ENCODE measurements at places on chromosomes 16 and 17. TPM values are rescaled to one million over a fixed set of nuclear protein-coding genes. Genes with fewer than 3 reads are reported as not detected.

HIGD1B gene
- not detected for polyA plus RNA-seq

GDPD1 gene
- polyA plus RNA-seq, result 0.88 TPM

PLXDC1 gene
- 4.5 TPM for polyA plus RNA-seq

DNA sequence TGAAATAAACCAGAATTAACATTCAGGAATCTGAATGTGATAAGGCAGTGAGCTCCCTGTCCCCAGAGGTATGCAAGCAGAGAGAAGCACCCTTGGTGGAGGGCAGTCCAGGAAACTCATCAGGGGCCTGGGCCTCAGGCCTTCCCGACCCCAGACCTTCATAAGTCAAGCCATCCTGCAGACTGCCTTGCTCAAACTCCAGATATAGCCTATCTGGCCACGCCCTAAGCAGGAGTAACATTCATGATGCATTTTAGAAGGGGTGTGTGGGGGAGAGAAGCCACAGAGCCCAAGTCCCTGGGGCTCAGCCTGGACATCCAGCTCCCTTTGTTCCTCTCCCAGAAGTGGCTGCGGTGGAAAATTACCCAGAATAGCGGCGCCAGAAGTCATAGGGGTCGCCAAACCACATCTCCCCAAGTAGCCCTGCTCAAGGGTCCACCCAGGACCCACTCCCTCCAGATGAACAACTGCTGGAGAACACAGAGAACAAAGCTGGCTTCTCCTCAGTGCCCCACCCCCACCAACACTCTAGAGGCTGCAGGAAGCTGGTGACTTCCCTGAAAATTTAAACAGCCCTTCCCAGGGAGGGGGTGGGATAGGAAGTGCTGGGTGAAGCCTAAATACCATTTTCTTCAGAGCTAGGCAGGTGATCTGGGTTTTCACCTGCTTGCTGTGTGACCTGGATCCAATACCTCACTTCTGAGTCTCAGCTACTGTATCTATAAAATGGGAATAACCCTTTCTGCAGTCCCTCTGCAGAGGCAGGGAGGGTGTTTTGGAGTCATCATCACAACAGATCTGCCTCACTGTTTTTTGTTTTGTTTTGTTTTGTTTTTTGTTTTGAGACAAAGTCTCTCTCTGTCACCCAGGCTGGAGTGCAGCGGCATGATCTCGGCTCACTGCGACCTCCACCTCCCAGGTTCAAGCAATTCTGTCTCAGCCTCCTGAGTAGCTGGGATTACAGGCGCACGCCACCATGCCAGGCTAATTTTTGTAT, 1.5 kb upstream of the SREBF1 start:
- no peak for DNase-seq

DNA sequence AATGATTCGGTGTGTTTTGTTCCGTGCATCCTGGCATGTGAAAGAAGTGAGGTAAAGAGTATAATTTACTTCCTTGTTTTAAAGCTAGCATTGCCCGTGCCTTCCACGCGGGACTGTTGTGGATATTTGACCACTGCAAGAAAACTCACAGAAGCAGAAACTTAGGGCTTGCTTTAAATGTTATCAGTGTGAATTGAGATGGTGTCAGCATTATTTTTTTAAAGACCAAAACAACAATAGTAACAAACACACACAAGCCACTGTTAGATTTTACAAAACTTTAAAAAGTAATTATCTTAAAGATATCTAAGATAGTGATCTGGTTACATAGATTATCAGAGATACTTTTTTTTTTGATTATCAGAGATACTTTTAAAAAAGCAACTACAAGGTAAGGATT, 47.4 kb downstream of the WWOX start:
- no peak for DNase-seq

KRTAP2-3 gene
- polyA plus RNA-seq, result not detected

GRCh38 chr17:64732336-64733006, 70.4 kb upstream of the SMURF2 start:
- DNase-seq, result no peak

DNA sequence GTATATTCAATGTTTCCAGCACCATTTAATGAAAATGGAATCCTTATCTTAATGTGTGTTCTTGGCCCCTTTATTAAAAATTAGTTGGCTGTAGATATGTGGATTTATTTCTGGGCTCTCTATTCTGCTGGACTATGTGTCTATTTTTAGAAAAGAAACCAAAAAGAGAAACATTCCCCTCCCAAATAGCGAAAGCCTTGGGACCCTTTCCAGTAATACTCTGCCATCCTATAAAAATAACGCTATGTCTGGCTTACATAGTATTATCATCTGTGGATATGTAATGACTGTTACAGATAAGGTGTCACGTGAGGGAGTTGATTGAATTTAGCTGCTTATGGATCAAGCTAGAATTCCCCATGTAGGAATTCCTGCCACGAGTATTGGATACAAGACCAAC, 279.3 kb upstream of the KIF2B start:
- DNase-seq, result no peak

KREMEN2 gene
- not detected for polyA plus RNA-seq

- DNase-seq, result no peak
Measured at GRCh38 chr16:19210968-19211367, 42.9 kb downstream of the SYT17 start.

SEC14L5 gene
- not detected for polyA plus RNA-seq

GRCh38 chr17:50426472-50426782, 409 bp downstream of the ACSF2 start:
- DNase-seq, result no peak

DNA sequence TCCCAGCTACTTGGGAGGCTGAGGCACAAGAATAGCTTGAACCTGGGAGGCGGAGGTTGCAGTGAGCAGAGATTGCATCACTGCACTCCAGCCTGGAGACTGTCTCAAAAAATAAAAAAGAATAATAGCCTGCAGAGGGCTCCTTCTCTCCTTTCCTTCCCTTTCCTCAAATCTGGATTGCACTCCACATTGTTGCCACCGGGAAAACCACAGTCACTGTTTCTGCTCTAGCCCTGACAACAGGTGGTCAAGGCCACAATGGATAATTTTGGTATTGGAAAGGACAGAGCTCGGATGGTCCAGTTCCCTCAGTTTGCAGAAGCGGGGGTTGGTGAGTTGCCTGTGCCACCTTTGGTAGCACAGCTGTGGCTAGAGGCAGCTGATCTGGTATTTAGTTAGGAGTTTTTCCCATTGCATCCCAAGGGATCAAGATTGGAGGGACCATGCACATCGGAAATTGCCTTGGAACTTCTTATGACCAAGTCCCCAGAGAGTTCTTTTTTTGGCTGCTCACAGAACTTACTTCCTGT, 44.7 kb upstream of the PRSS54 start:
- DNase-seq, result no peak

- no peak for DNase-seq
Measured at GRCh38 chr16:14307527-14308367, 236.6 kb downstream of the MRTFB start.

RNF227 gene
- 3.6 TPM for polyA plus RNA-seq

DNA sequence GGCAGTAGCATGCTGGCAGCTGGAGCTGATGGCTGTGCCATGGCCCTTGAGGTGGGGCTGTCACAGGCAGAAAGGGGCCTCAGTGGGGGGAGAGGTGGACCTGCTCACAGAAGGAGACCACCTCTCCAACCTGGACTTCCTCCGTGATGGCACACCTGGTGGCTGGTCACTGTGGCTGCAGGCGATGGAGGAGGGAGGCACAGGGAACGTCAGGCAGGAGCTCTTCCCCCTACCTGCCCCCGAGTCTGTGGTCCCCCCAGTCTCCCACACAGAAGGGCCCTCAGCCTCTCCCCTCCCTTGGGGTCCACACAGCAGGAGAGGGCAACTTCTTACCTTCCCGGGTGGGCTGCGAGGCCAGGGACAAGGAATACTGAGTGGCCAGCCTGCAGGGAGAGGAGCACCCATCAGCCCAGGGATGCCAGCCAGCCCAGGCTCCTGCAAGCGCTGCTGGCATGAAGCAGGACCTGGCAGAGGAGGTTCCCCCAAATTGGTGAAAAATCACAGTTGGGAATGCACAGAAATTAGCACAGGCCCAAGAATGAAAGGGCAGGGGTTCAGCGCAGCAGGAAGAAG, 96.5 kb downstream of the GOSR1 start:
- no peak for DNase-seq

- DNase-seq, result no peak
Measured at GRCh38 chr16:57537581-57538234, 1.3 kb upstream of the CCDC102A start.

- DNase-seq, result no peak
Measured at GRCh38 chr17:36085765-36086164, 4.2 kb downstream of the CCL3 start.

DNA sequence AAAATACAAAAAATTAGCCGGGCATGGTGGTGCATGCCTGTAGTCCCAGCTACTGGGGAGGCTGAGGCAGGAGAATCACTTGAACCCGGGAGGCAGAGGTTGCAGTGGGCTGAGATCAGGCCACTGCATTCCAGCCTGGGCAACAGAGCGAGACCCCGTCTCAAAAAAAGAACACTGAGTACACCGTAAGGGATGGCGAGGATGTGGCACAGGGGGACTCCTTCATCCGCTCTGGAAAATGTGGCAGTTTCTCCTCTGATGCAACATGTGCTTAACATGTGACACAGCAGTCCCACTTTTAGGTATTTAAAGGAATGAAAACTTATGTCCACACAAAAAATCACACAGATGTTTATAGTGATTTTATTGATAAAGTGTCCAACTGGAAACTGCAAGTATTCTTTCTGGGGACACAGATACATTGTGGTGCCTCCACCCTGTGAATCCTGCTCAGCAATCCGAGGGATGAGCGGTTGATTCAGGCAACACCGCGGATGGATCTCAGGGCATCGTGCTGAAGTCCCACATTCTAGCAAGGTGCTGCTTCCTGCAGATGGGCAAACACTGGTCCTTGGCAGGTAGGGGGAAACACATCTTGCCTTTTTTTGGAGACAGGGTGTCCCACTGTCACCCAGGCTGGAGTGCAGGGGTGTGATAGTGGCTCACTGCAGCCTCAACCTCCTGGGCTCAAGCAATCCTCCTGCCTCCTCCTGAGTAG, 3.5 kb upstream of the C16orf95 start:
- no peak for DNase-seq

DNA sequence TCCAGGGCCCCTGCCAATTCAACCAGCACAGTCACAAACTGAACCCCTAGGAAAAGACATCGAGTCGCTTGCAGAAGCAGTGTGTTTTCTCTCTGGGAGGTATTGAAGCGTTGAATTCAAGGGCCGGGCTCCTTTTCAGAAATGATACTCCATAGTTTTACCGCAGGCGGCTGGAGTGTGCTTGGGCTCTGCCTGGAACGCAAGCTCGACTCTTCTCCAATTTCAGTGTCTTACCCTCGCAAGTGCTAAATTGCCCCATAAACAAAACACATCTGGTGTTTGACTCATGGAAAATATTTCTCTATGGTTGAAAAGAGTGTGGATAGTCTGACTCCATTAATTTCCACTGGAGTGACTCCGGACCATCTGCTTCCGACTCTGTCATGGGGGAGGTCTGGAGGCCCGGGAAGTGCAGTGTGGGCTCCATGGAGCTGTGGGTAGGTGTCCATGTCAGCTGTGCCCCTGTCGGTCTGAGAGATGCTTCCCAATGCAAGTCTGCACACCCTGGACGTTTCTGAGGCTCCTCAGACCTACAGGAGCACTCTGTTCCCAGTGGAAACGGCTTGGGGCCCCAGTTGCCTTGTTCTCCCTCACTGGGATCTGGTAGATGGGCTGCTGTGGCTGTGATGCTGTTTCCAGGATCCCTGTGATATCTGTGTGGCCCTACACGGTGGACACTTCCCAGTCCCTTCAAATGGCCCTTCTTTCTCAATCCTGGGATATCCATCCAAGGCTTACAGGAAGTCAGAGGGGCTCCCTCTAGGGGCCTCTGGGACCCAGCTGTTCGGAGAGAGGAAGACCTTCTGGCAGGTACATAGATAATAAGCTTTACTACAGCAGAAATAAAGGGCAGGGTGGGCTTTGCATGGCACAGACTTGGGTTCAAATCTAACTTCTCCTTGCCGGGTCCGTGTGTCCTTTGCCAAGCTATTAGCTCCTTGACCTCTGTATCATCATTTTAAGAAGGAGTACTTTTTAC, 119.8 kb upstream of the CDH13 start:
- no peak for DNase-seq

GRCh38 chr16:4904108-4904941, 32.6 kb downstream of the PPL start:
- DNase-seq, result no peak
